Activated CD4-positive, CD25-positive, alpha-beta regulatory T cell treated with anti-CD3 and anti-CD28 coated beads, Interleukin-2, amount 50 U/mL, for 72 hours (primary cell): ENCODE measurements at places on chromosomes 2 and 18.

DNA sequence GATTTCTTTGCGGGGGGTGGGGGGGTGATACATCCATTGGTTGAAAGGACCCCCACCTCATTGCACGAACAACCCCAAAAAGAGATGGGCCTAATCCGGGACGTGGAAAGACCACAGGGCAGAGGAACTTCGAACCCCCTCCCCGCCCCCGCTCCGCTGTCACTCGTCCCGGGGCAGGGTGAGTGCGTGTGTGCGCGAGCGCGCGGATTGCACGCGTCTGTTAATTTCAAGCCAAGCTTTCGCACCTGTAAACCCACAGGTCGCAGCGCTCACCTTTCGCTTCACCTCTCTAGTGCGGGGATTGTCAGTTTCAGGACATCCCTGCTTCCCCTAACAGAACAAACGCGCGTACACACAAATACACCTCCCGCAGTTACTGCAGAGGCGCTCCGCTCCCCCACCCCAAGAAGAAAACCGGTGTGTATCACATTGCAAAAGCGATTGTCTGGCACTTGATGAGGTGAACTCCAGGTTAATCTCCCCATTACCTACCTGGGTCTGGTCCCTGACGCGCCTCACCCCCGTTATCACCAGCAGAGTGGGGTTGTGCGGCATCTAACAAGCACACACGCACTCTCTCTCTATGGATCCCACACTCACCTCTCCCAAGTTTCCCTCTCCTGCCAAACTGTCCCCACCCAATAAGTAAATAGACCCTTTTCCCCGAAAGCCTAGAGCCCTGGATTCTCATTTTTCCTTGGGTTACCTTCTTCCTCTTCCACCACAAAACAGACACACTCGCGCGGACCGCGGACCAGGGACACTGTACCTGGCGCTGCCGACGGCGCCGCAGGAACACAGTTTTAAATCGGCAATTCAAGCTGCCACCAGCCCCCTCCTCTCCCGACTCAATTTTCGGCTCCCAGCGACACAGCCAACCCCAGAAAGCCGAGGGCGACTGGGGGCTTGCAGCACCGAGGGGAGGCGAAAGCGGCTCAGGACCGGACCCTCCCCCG is 1.0 kb downstream of the CYP26B1 start:
- DNase-seq, result peak; percentile 29

GRCh38 chr18:12420821-12421421 is 13.2 kb downstream of the PRELID3A start:
- no peak for DNase-seq

- DNase-seq, result no peak
Observed at GRCh38 chr18:53947092-53947640, 277.3 kb downstream of the MBD2 start.

DNA sequence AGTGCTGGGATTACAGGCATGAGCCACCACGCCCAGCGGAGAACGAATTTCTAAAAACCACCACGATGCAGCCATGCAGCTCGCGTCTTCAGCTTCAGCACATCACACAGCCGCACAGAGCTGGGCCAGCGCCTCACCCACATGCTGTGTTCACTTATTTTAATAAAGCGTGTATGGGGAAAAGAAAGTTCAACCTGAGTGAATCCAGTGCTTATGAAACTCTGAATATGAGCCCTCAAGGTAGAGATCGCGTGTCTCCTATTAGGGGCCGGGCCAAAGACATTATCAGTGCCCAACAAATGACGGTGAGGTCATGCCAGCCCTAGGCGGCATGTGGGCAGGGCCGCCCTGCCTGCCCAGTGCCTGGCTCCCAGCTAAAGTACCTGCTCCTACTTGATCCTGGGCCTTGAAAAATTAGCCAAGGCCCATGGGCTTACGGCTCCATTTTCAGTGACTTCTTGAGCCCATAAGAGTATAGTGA is 44.3 kb downstream of the SPRED2 start:
- DNase-seq, result no peak

DNA sequence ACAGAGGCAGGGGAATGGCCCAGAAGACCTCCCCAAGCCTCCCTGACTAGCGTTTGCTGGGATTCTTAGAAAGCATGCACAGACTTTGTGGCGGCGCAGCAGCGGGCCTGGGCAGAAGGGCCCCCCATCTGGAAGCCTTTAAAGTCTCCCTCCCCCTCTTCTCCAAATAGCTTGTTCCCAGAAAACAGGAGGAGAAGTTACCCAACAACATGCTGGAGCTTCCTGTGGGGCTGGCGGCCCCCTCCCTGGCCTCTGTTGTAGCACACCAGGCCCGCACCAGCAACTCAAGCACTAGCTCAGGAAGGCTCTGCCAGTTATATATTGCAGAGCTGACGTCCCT is 334.8 kb downstream of the DYSF start:
- DNase-seq, result no peak

DNA sequence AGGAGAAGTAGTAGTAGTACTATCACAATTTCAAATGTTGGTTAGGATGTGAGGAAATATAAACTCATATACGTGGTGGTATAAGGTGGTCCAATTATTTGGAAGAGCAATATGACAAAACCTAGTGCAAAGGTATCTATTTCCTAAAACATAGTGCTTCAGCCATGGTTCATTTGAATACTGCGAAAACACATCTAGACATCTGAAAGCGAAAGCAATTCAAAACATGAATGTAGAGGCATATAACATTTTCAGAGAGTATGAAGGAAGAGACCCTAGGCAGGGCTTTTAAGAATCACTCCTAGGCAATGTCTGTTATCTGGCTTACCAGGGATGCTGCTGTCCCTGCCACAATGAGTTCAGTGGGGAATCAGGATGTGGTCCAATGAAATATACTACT is 1085.8 kb downstream of the TDRD15 start:
- no peak for DNase-seq

GRCh38 chr2:168135630-168136029 is 111.8 kb downstream of the STK39 start:
- no peak for DNase-seq

DNA sequence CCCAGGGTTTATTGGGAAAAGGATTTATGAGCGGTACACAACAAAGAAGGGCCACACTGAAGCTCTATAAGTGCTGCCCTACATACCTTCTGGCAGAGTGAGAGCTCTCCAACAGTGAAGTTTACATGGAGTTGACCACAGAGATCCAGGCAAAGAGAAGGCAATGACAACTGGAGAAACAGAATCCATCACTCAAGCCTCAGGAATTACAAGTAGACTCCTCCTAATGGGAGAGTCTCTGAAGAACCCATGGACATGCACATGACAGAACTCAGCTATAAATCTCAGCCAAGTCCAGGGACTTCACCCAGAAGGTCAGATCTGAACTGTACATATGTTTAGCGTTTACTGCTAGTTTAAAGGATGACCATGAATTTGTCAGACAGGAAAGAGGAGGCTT is 164.7 kb downstream of the DNAH7 start:
- DNase-seq, result no peak

DNA sequence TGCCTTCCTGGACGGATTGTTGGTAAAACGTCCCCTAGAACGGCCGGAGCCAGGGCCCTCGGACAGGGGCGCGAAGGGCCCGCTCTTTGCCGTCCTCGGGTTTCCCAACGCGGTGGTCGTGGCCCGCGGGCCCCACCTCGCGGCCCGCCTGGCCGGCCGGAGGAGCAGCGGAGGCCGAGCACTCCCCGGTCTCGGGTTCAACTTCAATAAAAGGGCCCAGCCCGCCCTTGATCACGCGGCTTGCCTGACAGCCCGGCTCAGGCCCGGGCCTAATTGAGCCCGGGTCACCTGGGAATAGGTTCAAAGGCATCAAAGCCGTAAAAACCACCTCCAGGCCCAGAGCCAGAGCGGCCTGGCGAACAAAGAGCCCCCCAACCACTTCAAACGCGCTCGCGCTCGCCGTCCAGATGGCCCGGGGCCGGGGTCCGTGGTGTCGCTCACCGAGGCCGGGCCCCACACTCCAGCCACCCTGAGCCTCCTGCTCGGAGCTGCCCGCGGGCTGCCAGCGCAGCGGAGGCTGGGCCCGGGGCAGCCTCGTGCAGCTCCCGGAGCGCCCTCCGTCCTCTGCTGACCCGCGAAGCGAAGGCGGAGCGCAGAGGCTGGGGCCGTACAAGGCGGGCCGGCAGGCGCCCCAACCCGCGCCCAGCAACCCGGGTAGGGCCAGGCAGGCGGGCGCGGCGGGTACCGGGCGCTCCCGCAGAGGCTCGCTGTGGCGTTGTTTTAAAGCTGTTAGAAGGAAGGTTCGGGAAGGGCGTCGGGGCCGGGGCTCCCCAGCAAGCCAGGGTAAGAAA is 1.1 kb upstream of the TWIST2 start:
- DNase-seq, result no peak

GRCh38 chr2:104433657-104434056 is 420.3 kb upstream of the POU3F3 start:
- DNase-seq, result no peak

- no peak for DNase-seq
Observed at GRCh38 chr2:164314148-164314547, 307.1 kb downstream of the GRB14 start.

DNA sequence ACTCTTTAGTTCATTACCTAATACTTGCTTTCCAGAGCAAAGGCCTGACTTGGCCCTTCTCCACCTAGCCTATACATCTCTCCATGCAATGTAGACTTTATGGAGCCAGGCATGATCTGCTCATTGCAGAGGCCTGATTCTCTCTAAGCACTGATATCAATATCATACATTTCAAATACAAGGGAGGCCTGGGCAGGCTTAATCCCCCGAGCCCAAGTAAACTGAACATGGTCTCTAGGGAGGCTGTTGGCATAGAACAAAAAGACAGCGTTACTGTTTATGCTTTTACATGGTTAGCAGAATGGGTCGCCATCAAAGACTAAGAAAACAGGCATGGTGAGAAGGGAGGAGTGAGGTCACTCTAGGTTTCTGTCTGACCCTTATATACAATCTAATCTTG is 695.1 kb downstream of the ZEB2 start:
- DNase-seq, result no peak

GRCh38 chr2:52895726-52896340 is 871.8 kb upstream of the CHAC2 start:
- DNase-seq, result no peak

DNA sequence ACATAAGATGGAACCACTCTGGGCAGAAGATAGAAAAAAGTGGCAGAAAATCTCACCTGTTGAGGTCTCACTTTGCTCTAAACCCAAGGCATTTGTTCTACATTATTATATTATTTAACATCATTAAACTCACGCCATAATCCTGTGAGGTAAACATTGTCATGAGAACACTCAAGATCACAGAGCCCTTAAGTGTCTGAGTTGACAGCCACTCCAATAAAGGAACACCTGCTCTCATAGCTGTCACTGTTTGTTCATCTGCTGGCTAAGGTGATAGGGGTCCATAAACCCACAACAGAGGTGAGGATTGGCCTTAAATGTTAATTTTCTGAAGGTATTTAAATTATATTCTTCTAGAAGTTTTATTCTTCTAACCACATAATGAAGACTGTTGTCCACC is 439.7 kb downstream of the RIT2 start:
- no peak for DNase-seq

DNA sequence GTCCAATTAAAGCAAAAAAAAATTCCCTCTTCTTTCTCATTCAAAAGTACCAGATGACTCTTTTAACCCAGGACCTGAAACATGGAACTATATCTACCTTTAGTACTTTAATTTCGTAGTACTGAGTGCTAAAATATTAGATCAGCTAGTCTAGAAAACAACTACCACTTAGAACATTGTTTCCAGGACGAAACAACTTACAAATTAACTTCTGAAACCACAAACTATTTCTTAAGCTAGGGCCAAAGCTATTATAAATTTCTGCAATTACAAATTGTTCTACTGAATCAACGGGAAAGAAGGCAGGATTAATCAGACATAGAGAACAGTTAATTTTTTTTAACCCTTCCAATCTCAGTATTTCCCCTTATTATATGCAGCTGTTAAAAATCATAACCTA is 39.9 kb downstream of the DARS1 start:
- no peak for DNase-seq

DNA sequence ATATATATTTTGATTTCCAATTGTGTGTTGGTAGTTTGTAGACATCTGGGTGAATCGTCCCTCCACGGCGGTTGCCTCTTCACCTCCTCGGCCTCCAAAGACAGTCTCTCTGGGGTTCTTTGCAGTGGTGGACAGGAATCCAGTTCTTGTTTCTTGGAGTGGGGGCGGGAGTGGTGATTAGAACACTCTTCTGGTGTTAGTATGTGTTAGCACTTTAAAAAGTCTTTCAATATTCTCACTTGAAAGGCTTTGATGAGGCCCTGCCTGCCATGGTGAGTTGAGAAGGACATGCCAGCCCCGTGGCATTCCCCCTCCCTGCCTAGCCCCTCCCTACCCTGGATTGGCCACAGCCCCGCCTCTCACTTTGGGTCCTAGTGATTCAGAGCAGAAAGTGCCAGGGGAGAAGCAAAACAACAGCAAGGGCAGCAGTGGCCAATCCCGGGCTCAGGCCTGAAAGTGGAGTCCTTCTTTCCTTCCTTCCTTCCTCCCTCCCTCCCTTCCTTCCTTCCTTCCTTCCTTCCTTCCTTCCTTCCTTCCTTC is 316.8 kb upstream of the HS6ST1 start:
- no peak for DNase-seq

GRCh38 chr18:46518438-46518837 is 138.6 kb downstream of the LOXHD1 start:
- no peak for DNase-seq

GRCh38 chr2:188725746-188726360 is 248.3 kb upstream of the COL3A1 start:
- DNase-seq, result no peak

- no peak for DNase-seq
Observed at GRCh38 chr2:42799881-42800280, 7.5 kb upstream of the HAAO start.

- DNase-seq, result no peak
Observed at GRCh38 chr2:239130041-239130440, 270.8 kb downstream of the HDAC4 start.

GRCh38 chr18:54233228-54233625 is 8.8 kb upstream of the MBD2 start:
- DNase-seq, result no peak

DNA sequence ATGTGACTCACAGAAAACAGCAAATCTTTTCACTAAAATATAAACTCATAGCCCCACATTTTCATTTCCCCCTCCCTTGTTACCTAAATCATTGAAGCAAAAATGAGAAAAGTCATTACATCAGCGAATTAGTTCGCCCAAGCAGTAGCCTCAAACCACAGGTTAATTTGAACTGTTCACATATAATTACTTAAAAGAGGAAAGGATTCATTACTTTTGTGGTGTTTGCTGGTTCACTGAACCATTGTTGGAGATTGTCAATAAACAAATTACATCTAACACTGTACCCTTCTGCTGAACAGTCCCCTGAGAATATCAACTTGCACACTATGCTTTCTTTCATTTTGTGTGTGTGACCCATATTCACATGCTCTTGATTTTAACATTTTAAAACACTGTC is 238.7 kb downstream of the ERBB4 start:
- DNase-seq, result no peak

- DNase-seq, result no peak
Observed at GRCh38 chr2:177334940-177335543, 57.5 kb upstream of the AGPS start.

- no peak for DNase-seq
Observed at GRCh38 chr18:55351241-55351691, 236.7 kb downstream of the TCF4 start.
